ENCODE measurements at places on chromosomes 3 and 15.
A peak's percentile ranks its signal among the peaks of the same experiment; 100 is the strongest.

- no peak for DNase-seq
Observed at GRCh38 chr3:112654979-112655378, 14.0 kb upstream of the CCDC80 start.

DNA sequence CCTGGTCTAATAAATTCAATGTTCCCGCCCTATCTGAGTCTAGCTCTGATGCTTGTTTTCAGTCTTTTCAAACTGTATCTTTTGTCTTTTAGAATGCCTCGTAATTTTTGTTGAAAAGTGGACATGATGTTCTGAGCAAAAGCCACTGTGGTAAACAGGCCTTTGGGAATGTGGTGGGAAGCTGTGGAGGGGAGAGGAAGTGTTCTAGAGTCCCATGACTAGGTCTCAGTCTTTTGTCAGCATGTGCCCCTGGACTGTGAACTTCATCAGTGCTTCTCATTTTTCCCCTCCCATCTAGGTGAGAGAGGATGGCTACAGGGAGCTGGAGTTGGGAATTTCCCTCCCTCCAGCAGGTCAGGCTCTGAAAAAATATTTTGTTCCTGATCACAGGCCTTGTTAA is 33.7 kb downstream of the SUSD5 start:
- DNase-seq: no peak

DNA sequence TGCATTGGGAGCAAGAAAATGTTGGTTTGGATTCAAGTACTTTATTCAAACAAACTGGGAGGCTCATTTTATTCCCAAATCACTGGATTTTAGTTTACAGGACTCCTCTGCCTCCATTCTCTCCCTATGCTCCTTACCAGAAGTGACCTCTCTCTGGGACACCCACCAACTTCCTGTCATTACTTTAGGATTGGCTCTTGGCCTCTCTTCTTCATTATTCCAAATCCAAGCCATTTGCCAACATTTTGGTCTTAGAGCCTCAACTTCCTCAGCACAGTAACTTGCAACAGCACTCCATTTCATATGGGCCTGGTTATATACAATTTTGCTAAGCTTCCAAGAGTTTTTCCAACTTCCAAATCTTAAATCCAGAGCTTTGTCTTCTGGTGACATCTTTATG is 432.1 kb downstream of the NR2F2 start:
- no peak for DNase-seq

- DNase-seq: no peak
Observed at GRCh38 chr15:39788800-39789565, 6.3 kb upstream of the FSIP1 start.

DNA sequence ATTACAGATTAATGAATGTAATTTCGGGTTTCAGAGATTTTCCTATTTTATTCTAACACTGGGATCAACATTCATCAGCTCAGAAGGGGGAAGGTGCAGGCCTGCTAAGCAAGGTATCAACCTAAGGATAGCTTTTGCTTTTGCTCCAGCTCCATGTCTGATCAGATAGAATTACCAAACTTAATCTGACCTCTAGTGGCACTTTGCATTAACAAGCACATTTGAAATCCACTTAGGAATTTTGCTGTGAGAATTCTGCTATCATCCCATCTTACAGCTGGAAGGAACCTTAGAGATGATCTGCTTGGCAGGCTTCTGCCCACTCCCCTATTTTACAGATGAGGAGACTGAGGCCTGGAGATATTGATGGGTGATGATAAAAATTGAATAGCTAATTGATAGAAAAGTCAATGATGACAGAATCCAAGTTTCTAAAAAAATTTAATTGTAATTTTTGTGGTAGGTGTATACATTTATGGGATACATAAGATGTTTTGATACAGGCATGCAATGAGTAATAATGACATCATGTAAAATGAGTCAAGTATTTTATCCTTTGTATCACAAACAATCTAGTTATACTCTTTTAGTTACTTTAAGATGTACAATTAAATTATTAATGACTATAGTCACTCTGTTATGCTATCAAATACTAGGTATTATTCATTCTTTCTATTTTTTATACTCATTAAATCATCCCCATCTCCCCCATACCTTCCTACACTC is 209.2 kb upstream of the ZPLD1 start:
- peak; percentile 16 for DNase-seq

- no peak for DNase-seq
Observed at GRCh38 chr3:31960793-31961431, 20.1 kb downstream of the OSBPL10 start.

DNA sequence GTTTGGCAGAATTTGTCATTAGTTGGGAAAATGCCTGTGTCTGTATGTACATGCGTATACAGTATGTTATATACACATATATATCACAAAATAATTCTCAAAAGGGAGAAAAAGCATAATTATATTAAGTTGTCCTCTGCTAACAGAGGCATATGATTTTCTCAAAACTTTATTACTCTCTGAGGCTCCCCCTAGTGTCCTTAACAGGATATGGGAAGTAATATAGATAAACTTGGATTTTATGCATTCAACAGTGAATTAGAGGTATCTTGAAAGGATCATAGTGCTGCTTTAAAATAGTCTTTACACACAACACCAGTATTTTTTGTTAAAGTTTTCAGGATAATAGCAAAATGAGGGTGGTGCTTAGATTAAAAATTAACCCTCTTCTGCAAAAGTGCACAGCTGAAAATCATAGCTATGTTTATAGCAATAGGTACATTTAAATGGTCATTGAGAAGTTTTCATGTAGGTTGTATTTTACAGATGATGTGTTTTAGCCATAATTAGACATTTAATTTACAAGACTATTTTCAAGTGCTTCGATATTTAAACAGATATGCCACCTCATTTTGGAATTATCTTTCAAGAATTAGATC is 454.0 kb upstream of the ROBO2 start:
- DNase-seq: no peak

DNA sequence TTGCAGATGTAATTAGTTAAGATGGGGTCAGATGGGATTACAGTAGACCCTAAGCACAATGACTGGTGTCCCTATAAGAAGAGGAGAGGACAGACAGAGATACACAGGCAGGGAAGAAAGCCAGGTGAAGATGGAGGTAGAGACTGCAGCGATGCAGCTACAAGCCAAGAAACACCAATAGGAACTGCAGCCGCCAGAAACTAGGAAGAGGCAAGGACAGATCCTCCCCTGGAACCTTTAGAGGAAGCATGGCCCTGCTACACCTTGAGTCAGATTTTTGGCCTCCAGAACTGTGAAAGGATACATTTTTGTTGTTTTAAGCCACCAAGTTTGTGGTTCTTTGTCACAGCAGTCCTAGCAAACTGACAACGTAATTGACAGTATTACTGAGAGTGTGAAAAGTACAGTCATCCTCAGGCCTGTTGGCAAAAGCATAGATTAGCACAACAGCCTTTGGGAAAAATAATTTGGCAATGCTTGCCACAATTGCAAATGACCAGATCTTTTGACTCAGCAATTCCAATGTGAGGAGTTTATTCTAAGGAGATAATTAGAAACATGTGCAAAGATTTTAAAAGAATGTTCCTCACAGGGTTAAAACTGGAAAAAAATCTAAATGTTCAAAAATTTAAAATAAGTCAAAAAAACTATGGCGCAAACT is 82.6 kb upstream of the TJP1 start:
- DNase-seq: no peak

DNA sequence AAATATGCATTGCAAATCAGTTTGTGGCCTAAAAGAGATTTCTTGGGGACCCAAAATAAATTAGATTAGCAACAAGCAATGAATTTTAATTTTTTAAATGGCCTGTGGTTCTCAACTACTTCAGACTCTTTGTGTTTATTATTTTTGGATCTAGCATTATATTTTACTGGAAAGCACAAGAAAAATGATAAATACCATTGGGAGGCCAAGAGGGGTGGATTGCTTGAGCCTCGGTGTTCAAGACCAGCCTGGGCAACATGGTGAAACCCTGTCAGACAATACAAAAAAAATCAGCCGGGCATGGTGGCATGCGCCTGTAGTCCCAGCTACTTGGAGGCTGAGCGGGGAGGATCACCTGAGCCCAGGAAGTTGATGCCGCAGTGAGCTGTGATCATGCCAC is 13.6 kb downstream of the LACTB start:
- no peak for DNase-seq

DNA sequence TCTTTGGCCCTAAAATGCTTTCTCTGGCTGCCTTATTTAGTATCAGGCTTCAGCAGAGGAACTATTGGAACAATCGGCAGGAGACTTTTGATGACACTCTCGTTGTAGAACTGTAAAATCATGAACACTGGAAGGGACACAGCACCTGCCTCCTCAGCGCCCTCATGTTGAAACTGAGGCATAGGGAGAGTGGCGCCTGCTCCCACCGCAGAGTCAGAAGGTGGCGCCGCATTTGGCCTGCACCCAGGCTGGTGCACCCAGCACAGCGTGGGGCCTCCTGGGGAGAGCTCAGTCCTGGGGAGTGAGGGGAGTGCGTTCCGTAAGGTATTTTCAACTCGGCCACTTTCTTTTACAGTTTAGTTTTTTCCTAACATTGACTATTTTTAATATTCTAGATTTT is 78.2 kb upstream of the BLM start:
- DNase-seq: no peak

All from DMS 273 treated with DMSO at 0.1 percent for 48 hours (cell line).